ENCODE measurements at places on chromosomes 6 and 20.
A peak's percentile ranks its signal among the peaks of the same experiment; 100 is the strongest.

DNA sequence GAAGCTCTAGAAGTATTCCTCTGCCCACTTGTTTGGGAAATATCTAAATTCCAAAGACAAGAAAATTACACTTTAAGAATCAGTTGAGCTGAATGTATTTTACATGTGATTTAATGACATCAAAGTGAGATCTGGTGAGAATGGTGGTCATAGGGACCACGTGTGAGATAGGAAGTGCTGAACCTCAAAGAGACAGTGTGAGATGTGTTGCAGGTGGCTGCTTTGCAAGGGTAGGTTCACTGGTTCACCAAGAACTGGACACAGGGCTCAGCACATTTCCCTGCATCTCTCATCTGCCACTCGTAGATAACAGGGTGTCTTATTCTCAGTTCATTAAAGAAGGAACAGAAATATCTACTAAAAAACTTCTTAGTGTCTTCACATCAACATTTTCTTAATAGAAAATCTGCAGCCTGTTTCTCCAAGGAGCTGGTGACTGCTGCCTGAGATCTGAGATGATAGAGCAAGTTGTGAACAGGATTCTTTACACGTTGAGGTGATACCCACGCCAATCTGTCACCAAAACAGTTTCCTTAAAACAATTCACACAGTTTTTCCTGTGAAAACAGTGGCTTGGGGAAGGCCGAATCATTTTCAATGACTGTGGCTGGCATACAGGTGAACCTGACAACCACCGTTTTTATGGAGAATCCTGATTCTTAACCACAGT lies 7.2 kb downstream of the CCR6 start:
- DNase-seq, result no peak

DNA sequence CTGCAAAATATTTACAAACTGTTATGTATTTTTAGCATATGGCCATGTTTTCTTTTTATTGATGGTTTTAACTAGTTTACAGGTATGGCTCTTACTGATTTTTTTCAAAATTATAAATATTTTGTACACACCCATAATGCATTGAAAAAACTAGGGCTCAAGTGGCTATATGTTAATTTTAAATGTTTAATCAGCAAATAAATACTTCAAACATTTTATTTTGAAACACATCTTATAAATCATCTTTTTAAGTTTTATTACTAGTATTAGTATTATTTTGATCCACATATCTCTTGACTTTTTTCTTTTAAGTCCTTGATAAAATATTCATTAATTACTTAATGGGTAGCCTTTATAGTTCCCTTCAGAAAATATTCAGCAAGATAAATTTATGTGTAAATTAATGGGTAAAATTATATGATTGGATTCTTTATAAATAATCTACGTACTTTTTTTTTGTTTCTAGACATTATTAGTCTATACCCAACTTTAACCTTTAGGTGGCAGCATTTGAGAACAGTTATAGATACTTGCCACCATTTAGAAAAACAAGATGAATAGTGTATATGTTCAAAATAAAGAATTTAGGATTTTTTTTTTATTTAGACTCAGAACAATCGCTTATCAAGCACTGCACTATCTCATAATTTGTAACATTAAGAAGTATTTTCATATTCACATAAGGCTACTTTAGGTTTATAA lies 241.9 kb downstream of the ADGRB3 start:
- no peak for DNase-seq

DNA sequence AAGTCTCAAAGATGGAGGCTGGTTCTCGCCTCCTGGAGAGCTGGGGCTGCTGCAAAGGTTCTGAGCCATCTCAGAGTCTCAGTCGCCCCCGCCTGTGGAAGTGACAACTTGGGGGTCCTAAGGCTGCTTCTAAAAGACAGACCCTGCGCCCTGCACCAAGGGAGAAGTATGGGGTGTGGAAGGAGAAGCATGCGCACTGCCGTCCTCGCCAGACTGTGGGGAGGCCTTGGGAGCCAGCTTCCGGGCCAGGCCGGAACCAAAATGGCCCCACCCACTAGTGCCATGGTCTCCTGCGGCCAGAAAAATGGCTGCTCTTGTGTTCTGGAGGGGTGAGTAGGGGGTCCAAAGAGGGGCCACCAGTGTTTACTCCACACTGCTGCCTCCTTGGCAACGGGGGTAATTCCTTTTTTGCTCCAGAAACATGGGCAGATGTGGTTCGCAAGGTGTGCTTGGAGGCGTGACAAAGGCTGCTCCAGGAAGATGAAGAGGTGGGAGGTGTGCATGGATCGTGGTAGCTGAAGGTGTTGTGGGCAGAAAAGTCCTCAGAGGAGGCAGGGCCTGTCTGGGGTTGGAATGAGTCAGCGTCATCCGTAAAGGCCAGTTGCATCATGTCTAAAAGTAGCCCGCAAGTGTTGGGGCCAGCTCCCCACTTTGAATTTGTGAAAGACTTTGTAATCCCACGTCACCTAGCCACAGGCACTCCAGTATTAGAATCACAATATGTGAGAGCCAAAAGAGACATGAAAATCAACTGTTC lies 329.8 kb upstream of the SOX4 start:
- DNase-seq, result no peak

DNA sequence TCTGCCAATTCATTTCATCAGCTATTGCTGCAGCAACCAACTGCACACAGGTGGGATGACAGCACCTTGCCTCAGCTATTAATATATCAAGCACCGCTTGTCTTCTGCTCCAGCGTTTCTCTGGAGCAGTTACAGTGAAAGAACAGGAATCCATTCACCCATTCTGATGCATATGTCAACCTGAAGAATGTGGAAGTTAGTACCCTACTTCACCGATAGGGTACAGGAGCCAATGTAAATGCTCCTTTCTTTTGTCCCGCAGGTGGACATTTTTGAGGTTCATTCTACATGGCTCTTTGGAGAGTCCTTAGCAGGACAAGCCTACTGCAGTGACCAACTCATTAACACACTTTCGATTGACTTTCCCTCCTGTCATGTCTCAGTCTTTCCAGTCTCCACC lies 139.9 kb upstream of the PRND start:
- DNase-seq, result no peak

DNA sequence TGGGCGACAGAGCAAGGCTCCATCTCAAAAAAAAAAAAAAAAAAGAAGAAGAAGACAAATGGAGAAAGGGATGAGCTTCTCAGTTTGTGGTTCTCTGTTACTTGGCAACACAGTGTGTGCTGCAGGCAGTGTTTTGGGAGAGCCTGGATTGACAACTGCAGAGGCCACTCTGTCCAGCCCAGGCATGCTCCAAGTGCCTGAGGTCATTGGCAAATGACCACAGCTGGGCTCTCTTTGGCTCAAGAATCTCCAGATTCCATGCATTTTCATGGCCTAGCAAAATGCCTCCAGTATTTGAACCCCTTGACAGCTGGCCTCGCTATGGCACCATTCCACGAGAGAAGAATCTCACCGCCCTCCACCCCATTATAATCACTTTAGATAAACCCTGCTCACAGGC lies 126.2 kb downstream of the ANKRD60 start:
- DNase-seq, result peak; percentile 78

- peak; percentile 64 for DNase-seq
These were observed 911 bp downstream of the CDK19 start for GRCh38 chr6:110814102-110815014.

DNA sequence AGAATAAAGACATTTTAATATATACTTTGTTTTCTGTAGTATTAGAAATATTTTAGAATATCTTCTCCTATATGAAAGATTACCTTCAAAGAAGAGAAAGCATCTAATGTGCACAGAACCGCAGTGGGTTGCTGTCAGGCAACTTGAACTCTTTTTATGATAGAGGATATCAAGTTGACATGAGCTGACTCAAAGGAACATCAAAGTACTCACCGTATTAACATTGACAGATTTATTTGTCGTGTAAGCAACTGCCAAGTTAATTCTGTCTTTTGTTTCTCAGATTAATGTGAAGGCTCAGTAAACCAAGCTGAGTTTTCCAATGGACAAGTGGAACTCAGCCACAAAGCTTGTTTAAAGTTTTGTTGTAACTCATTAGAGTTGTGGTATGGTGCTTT lies 2.2 kb upstream of the GINM1 start:
- DNase-seq, result no peak

DNA sequence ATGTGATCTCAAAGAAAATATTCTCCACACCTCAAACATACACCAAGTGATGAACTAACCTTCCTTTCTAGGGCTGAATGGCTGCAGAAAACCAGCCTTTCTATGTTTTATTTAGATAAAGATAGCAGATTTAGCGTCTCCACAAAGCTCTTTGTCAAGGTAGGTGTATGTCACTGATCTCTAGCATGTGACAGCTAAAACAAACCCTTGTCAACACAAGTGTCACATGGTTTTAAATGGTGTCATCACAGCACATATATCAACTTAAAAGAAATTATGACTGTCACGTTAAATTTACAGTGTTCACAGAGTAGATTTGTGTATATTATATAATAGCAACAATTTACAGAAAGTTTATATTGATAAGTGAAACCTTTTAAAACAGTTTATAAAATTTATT lies 58.3 kb downstream of the TENT5A start:
- no peak for DNase-seq

DNA sequence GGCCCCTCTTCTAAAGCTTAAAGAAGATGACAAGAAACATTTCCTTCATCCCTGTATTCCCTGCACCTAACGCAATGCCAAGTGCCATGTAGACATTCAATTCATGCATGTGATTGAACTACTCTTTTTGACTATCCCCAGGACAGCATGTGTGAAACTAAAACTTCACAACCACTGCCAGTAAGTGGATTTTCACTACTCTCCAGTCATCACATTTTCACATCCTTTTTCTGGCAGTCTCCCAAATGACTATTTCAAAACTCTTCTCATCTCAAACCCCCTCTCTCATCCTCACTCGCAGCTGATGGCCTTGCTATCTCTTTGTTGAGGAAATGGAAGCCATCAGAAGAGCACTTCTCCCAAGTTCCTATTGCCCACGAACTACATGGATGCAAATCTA lies 122.6 kb downstream of the OPRM1 start:
- DNase-seq, result no peak

- DNase-seq, result no peak
These were observed 155.0 kb downstream of the CDH26 start for GRCh38 chr20:60113024-60113724.

DNA sequence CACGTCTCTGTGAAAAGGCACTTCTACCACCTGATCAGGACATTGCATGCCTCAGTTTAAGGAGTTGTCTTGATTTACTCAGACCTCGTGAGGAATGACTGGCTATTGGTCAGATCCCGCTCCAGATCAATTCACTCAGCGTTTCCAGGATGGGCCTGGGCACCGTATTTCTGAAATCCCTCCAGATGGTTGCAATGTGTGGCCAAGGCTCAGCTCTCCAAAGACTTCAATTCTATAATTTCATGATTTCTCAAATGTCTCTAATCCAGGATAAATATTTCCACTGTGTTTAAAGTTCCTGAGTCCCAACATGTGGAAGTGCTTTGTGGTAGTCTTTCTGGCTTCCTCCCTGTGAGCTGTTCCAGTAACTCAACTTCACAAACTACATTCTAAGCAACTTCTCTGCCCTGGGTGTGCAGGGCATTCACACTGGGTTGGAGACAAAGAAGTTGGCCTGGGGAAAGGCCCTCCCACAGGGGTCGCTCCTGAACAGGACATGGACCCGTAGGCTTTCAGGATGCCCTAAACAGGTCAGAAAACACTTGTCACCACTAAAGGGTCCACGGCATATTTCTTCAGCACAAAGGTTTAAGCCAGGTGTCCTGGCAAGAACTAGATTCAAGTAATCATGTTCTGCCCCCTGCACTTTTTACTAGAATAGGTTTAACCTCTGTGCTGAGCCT lies 212.1 kb downstream of the WDR27 start:
- DNase-seq, result peak; percentile 51

DNA sequence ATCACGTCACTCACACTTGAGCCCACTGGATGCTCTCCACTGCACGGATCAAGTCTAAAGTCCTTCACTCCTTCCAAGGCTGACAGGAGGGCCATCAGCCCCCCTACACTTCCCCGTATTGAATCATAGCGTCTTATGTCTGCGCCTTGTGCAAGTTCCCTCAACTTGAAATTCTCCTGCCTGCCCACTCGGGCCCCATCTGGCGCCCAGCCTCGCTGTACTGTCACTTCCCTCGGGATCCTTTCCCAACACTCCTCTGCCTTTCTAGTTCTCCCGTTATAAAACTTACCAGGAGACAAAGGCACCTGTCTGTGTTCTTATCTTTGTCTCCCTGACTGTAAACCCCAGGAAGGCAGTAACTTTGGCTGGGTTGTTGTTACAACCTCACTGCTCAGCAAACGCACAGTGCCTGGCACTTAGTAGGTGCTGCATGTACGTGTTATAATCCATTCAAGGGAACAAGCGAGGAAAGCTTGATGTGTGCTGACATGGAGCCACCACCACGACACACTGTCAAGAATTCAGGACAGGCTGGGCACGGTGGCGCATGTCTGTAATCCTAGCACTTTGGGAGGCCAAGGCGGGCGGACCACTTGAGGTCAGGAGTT lies 33.8 kb upstream of the ZFAND3 start:
- no peak for DNase-seq

DNA sequence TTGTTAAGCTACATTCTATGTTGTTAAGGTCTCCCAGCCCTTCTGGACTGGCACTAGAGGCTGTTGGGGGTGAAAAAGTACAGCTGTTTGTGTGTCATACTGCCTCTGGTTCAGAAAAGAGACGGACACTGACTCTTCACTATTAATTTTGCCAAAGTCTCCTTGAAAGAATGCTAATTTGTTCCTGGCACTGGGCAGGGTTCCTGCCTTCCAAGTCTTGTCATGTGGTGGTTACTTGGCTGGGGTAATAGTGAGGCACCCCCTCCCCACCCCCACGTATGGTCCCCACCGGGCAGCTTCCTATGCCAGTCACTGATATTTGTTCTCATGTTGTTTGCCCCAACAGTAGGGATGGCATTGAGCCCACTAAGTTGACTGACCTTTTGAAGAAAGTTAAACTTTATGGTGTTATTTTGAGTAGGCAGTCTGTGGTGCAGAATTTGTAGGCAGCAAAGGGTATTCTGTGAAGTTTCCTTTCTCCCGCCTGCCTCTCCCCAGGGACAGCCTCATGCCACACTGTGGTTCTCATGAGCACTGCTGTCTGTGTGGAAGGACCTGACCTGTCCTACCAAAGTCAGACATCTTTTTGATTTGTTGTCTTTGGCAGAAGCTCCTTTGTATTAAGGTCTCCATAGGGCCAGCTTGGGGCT lies 8.7 kb downstream of the CDS2 start:
- DNase-seq, result no peak

- peak; percentile 81 for DNase-seq
These were observed 43.1 kb upstream of the TNFAIP3 start for GRCh38 chr6:137823826-137824555.

DNA sequence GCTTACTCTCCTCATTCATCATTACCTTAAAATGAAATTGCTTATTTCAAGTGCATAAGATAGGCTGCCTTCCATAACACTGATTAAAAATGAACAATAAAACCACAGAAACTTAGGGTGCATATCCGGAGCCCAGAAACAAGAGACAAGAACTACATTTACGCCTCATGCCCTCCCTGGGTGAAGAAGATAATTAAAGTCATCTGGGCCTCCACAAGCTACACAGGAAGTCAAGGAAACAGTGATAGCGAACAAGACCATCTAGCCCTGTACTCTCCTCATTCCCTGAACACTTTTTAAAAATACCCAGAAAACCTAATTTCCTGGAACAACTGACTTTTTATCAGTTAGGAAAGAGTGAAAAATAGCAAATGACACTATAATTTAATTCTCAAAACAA lies 6.3 kb downstream of the SOD2 start:
- DNase-seq, result no peak

- no peak for DNase-seq
These were observed 20.0 kb upstream of the LBP start for GRCh38 chr20:38326309-38326708.

GRCh38 chr6:105748737-105749161 lies 337.4 kb upstream of the PRDM1 start:
- no peak for DNase-seq

- DNase-seq, result no peak
These were observed 16.7 kb upstream of the CDK5RAP1 start for GRCh38 chr20:33418033-33418432.

GRCh38 chr6:22476811-22477390 lies 92.5 kb upstream of the HDGFL1 start:
- no peak for DNase-seq

Data from ELF-1 (cell line).